ENCODE measurements at places on chromosomes 2 and 18. TPM values are rescaled to one million over a fixed set of nuclear protein-coding genes. Genes with fewer than 3 reads are reported as not detected.

SLC40A1 gene
- polyA plus RNA-seq = 0.24 TPM

TDRD15 gene
- polyA plus RNA-seq = not detected

PCARE gene
- 0.22 TPM for polyA plus RNA-seq

KYNU gene
- polyA plus RNA-seq = not detected

VWA3B gene
- polyA plus RNA-seq = 0.04 TPM

MAIP1 gene
- 17.5 TPM for polyA plus RNA-seq

SIX3 gene
- not detected for polyA plus RNA-seq

NPC1 gene
- 9.1 TPM for polyA plus RNA-seq

HNMT gene
- 81.6 TPM for polyA plus RNA-seq

IL37 gene
- polyA plus RNA-seq = not detected

RELCH gene
- 17.4 TPM for polyA plus RNA-seq

PID1 gene
- 2.9 TPM for polyA plus RNA-seq

GPR39 gene
- polyA plus RNA-seq = 2.0 TPM

EXOC6B gene
- 38.1 TPM for polyA plus RNA-seq

GLI2 gene
- 0.19 TPM for polyA plus RNA-seq

AQP12A gene
- polyA plus RNA-seq = not detected

PLB1 gene
- not detected for polyA plus RNA-seq

RAD51AP2 gene
- polyA plus RNA-seq = 0.46 TPM

MBP gene
- 13.8 TPM for polyA plus RNA-seq
